ENCODE measurements at places on chromosomes 12 and 14.

- no peak for DNase-seq
Measured at GRCh38 chr12:20000229-20000849, 368.0 kb upstream of the PDE3A start.

DNA sequence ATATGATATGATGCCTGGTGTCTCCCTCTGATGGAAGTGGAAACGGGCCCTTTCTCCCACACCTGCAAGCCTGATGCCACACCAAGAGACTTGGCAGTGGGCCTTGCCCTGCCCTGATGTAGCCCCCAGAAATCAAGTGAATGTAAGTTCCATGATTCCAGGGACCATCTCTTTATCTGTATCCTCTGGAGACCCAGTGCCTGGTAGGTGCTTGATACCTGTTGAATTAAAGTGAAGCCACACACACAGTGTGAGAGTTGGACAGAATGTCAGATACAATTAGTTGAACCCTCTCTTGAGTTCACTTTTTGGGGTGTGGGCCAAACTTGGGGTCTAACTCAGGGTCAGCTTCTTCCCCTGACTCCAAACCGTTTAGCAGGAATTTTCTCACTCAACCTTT, 4.8 kb upstream of the RAB35 start:
- no peak for DNase-seq

- peak; percentile 34 for DNase-seq
Measured at GRCh38 chr14:95519699-95520098, 3.2 kb upstream of the SYNE3 start.

DNA sequence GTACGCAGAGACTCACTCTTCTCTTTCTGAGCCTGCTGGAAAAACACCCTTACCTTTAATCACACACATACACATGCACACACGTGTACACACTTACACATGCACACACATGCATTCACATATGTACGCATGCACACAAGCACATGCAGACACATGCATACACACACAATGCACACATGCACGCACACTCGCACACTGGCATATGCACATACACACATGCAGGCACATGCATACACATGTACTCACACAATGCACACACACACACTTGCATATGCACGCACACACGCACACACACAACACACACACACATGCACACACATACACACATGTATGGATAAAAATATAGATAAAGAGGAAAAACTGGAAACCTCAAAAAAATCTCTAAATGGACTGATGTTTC, 249.0 kb downstream of the GLT1D1 start:
- no peak for DNase-seq

GRCh38 chr14:85752175-85752574, 222.2 kb downstream of the FLRT2 start:
- no peak for DNase-seq

DNA sequence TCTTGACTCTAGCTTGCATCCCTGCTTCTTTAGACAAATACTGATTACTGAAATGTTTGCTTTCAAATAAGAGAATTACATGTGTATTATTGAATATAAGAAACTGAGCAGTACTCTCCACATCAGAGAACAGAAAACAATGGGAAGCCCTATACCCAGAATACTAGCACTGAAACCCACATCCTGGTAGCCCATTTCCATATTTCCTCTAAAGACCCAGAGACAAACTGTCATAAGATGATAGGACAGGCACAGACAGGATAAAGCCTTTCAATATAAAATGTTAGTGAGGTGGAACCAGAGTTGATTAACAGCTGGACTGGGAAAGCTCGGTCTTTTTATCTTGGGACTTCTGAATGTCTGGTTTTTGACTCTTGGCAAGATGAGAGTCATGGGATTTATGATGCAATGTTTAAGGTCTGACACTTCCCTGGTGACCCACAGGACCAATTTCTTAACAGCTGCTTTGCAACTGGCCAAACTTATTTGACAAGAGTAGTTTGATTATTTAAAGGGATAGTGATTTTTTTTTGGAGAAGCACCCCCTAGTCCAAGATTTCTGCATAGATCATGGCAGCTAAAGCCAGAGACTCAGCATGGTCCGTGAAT, 166.9 kb upstream of the ATXN7L3B start:
- no peak for DNase-seq

- DNase-seq: no peak
Measured at GRCh38 chr12:6701078-6701768, 608 bp upstream of the PIANP start.

GRCh38 chr12:124386661-124387527, 92.0 kb downstream of the RFLNA start:
- no peak for DNase-seq

DNA sequence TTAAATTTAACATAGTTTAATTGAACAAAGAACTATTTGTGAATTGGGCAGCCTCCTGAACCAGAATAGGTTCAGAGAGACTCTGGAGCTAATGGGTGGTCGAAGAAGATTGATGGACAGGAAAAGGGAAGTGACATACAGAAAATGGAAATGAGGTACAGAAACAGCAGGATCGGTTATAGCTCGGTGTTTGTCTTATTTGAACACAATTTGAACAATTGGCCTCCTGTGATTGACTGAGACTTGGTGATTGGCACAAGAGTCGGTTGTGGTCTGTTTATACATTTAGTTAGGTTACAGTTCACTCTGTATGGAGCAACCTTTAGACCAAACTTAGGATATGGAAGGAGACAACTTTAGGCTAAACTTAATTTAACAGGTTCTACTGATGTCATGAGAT, 18.4 kb upstream of the CFL2 start:
- DNase-seq: no peak

GRCh38 chr14:24162093-24162492, 1.0 kb downstream of the IRF9 start:
- DNase-seq: no peak

- DNase-seq: peak; percentile 100
Measured at GRCh38 chr12:52243856-52244614, 11.0 kb downstream of the KRT7 start.

DNA sequence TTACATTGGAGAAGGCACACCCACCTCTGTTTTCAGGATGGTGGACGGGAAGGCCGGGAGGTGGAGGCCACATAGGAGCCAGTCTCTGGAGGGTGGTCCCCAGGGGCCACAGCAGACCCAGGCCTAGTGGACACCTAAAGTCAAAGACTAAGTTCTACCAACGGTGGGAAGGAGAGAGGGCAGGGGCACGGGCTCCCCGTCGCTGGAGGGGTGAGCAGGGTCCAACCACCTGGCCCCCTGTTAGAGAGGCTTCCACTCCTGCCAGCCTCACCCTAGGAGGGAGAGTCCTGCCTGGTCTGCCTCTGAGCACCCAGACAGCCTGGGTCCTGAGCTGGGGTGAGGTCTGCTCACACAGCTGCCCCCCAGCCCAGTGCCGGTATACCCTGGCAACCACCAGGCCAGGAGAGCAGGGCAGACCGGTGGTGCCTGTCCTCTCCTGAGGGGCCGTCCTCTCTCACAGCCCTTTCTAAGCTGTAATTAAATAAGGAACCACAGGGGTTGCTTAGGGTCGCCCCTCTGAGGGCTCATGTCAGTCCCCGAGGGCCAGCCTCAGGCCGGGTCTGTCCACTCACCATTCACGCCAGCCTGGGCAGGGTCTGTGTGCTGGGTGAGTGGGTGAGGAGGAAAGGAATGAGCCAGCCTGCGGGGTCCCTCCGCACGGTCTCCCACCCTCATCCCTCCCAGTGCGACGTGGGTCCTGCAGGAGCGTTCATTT, 2.3 kb downstream of the INF2 start:
- DNase-seq: no peak

GRCh38 chr14:52397844-52398243, 83.7 kb downstream of the PTGER2 start:
- no peak for DNase-seq

DNA sequence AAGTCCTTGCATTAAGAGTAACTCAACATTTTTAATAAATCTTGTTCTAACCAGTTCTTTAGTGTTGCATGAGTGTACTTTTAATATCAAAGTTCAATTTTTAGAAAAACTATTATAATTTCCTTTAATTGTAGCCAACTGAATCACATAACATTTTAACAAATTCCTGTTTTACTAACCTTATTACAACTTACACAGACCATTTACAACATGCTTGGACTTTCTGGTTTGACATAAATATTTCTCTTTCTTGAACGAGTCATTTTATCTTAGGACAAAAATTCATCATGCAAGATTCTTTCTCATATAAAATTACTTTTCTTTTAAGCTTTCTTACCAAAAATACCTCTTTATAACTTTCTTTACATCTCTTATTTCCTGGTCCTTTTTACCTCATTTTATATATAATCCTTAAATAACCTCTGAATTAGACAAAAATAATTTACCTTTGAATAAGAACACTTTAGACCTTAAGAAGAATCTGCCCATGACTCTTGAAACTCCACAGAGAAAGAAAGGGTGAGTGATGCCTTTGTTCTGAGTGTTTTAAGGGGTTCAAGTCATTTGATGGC, 3.9 kb downstream of the SLCO1A2 start:
- no peak for DNase-seq
